ENCODE measurements at places on chromosomes 1 and 21. TPM values are rescaled to one million over a fixed set of nuclear protein-coding genes. Genes with fewer than 3 reads are reported as not detected.

DNA sequence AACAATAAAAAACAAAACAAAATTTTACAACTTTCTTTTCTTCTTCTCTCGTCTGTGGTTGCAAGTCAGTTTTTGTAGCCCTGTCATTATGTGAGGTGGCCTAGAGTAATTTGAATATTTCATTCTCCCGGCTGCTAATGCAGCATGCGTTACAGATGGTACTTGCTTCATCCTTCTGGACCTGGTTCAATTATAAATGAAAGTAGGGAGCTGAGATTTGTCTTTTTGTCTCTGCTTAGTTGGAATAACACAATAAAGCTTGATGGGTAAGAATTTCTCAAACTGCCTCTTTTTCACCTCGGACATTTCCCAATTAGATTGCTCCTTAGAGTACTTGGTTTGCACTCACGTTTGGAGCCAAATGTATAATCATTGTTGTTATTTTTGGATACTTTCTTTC, 201.6 kb downstream of the PBX1 start:
- H3K27me3 ChIP-seq, result no peaks in the 10 kb centered on the region
- H3K4me3 ChIP-seq, result no peak overlapping the region
- H3K27ac ChIP-seq, result no peak overlapping the region

- no peak for DNase-seq
- no peak overlapping the region for H3K4me3 ChIP-seq
- peaks cover 1% of the 10 kb centered on the region for H3K27me3 ChIP-seq
- H3K4me1 ChIP-seq, result no peaks in the 10 kb centered on the region
Measured at GRCh38 chr1:52654063-52654462, 21.1 kb downstream of the SHISAL2A start.

DNA sequence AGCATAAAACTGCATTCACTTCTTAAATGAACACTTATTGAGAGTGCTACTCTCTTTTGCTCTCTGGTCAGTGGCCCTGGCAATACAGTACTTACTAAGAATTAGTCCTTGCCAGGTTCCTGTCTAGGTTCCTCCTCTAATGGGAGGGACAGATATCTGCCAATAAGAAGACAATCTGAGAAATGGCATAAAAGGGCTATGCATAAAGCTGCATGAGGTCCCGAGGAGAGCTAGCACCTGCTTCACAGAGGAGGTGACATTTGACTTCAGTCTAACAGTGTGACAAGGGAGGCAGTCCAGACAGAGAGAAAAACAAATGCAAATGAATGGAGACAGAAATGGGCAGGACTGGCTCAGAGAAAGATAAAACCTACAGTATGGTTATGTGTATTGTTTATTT, 357.1 kb upstream of the SGIP1 start:
- no peaks in the 10 kb centered on the region for H3K4me1 ChIP-seq
- no peaks in the 10 kb centered on the region for H3K27me3 ChIP-seq
- no peak overlapping the region for H3K27ac ChIP-seq
- no peak overlapping the region for H3K4me3 ChIP-seq
- DNase-seq, result no peak

DNA sequence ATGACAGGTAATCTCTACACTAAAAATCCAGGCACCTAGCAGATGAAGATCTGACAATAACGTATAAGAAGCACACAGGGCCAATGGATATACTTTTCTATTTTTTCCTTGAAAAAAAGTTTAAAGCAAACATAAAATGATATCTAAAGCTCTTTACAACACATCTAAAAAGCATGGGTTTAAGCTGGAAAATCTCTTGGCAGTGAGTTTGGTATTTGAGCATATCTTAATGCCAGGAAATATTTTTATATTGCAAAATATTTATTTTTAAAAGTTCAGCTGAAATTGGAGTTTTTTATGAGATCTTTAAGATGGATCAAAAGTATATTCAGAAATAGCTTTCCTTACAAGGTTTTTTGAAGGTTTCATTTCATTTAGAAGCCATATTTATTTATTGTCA, 40.5 kb downstream of the SLC5A9 start:
- H3K4me3 ChIP-seq, result no peak overlapping the region
- no peaks in the 10 kb centered on the region for H3K4me1 ChIP-seq
- no peaks in the 10 kb centered on the region for H3K27me3 ChIP-seq
- H3K27ac ChIP-seq, result no peak overlapping the region

GRCh38 chr1:22142315-22143064, 407 bp downstream of the WNT4 start:
- H3K27ac ChIP-seq, result no peak overlapping the region
- DNase-seq, result peak; percentile 44
- H3K4me1 ChIP-seq, result peaks cover 4% of the 10 kb centered on the region
- H3K27me3 ChIP-seq, result peaks cover 37% of the 10 kb centered on the region
- no peak overlapping the region for H3K4me3 ChIP-seq
- no peaks in the 10 kb centered on the region for H3K36me3 ChIP-seq

- H3K4me1 ChIP-seq, result peaks cover 10% of the 10 kb centered on the region
- H3K27ac ChIP-seq, result no peak overlapping the region
- H3K27me3 ChIP-seq, result no peaks in the 10 kb centered on the region
- no peak overlapping the region for H3K4me3 ChIP-seq
Measured at GRCh38 chr21:34335316-34335715, 28.5 kb upstream of the KCNE2 start.

- no peak for DNase-seq
- no peak overlapping the region for H3K27ac ChIP-seq
- no peaks in the 10 kb centered on the region for H3K36me3 ChIP-seq
- H3K4me1 ChIP-seq, result no peaks in the 10 kb centered on the region
- H3K4me3 ChIP-seq, result no peak overlapping the region
Measured at GRCh38 chr1:191620883-191621282, 537.4 kb upstream of the RGS18 start.

DNA sequence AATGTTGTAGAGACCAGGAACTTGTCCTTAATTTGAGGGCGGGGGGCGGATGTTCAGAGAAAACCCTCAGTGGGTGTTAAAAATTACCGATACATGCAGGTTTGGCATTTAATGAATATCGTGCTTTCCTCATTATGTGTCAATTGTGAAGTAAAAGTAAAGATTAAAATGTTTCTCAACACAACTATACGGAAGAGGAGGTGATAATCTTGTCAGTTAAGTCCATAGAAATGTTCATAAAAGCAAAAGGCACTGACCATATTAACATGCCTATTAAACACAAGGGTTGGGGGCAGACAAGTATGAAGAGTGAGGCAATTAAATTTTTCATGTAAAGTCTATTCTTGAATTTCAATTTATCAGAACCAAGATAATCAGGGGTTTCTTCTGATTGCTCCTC, 1.3 kb downstream of the BRINP3 start:
- DNase-seq, result no peak
- peaks cover 53% of the 10 kb centered on the region for H3K27me3 ChIP-seq
- no peaks in the 10 kb centered on the region for H3K36me3 ChIP-seq

- no peak for DNase-seq
- no peaks in the 10 kb centered on the region for H3K27me3 ChIP-seq
- H3K4me1 ChIP-seq, result peaks cover 20% of the 10 kb centered on the region
Measured at GRCh38 chr1:12159816-12160215, 7.0 kb upstream of the TNFRSF1B start.

- DNase-seq, result no peak
- no peaks in the 10 kb centered on the region for H3K27me3 ChIP-seq
- no peak overlapping the region for H3K27ac ChIP-seq
- H3K4me3 ChIP-seq, result no peak overlapping the region
- H3K4me1 ChIP-seq, result no peaks in the 10 kb centered on the region
Measured at GRCh38 chr1:165060285-165060793, 296.2 kb downstream of the LMX1A start.

- H3K27ac ChIP-seq, result no peak overlapping the region
- DNase-seq, result no peak
- H3K4me1 ChIP-seq, result no peaks in the 10 kb centered on the region
- no peaks in the 10 kb centered on the region for H3K27me3 ChIP-seq
Measured at GRCh38 chr1:89360716-89361115, 3.1 kb upstream of the GBP6 start.

GRCh38 chr1:23556635-23557470, 2.4 kb downstream of the ID3 start:
- H3K36me3 ChIP-seq, result peaks cover 2% of the 10 kb centered on the region
- peak overlapping the region; percentile 99 for H3K27ac ChIP-seq
- H3K4me1 ChIP-seq, result peaks cover 61% of the 10 kb centered on the region
- no peaks in the 10 kb centered on the region for H3K27me3 ChIP-seq

- H3K27me3 ChIP-seq, result peaks cover 4% of the 10 kb centered on the region
- H3K27ac ChIP-seq, result no peak overlapping the region
- H3K4me1 ChIP-seq, result no peaks in the 10 kb centered on the region
- H3K4me3 ChIP-seq, result no peak overlapping the region
Measured at GRCh38 chr1:112776688-112777087, 61.6 kb upstream of the PPM1J start.

- peak; percentile 21 for DNase-seq
- H3K4me3 ChIP-seq, result no peak overlapping the region
- H3K27ac ChIP-seq, result no peak overlapping the region
- H3K36me3 ChIP-seq, result no peaks in the 10 kb centered on the region
Measured at GRCh38 chr1:29849038-29849750, 612.9 kb downstream of the PTPRU start.

DNA sequence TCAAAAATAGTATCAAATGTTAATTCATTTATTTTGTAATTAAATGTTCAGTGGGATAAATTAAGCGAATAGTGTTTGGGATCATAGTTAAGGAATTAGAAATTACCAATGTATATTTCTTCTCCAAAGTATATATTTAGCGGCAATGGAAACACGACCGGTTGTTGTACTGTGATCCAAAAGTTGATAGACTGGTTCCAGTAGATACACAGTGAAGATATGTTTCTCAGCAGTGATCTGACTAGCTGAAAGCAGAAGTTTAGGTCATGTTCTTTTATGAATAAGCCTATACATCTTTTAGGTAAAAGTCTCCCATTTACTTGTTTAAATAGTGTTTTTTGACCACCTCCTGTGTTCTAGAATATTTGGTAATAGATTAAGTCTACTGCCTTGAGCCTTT, 8.8 kb downstream of the USP16 start:
- H3K27ac ChIP-seq, result no peak overlapping the region
- no peaks in the 10 kb centered on the region for H3K27me3 ChIP-seq
- peaks cover 25% of the 10 kb centered on the region for H3K36me3 ChIP-seq
- DNase-seq, result no peak

Gene LRRC39
- polyA plus RNA-seq, result 0.46 TPM

Gene HFM1
- polyA plus RNA-seq, result not detected

Gene ECM1
- 20.5 TPM for polyA plus RNA-seq

Gene S100A16
- polyA plus RNA-seq, result 1,770 TPM

Gene TBX15
- 0.01 TPM for polyA plus RNA-seq

Gene DTL
- 11.2 TPM for polyA plus RNA-seq

Gene TRIM58
- not detected for polyA plus RNA-seq

Gene LCE2B
- not detected for polyA plus RNA-seq

Gene SYPL2
- 0.02 TPM for polyA plus RNA-seq

Measured in endothelial cell of umbilical vein (primary cell).